ENCODE measurements at places on chromosomes 2 and 18.
A peak's percentile ranks its signal among the peaks of the same experiment; 100 is the strongest.

GRCh38 chr2:59277671-59278070 is 1036.5 kb upstream of the FANCL start:
- no peak for DNase-seq

DNA sequence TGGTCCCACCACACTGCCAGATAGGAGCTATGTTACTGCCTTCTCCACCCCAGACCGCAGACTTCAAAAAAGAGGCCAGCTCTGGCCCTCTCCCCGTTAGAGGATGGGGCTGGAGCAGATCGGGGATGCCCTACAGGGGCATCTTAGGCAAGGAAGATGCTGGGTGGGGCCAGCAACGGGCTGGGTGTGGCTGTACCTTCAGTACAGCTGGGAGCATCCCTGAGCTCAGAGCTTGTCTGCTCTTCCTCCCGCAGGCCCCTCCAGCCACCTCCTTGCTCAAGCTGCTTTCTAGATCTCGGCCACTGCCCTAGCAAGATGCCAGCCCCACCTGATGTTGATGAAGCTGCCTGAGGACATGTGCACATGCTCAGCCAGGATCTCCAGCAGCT is 9.8 kb downstream of the PTPRN start:
- DNase-seq, result no peak

- no peak for DNase-seq
Measured at GRCh38 chr18:22213333-22213973, 44.1 kb downstream of the GATA6 start.

- DNase-seq, result no peak
Measured at GRCh38 chr18:70296289-70296688, 7.4 kb downstream of the SOCS6 start.

GRCh38 chr2:209671020-209671680 is 100.5 kb upstream of the UNC80 start:
- no peak for DNase-seq

DNA sequence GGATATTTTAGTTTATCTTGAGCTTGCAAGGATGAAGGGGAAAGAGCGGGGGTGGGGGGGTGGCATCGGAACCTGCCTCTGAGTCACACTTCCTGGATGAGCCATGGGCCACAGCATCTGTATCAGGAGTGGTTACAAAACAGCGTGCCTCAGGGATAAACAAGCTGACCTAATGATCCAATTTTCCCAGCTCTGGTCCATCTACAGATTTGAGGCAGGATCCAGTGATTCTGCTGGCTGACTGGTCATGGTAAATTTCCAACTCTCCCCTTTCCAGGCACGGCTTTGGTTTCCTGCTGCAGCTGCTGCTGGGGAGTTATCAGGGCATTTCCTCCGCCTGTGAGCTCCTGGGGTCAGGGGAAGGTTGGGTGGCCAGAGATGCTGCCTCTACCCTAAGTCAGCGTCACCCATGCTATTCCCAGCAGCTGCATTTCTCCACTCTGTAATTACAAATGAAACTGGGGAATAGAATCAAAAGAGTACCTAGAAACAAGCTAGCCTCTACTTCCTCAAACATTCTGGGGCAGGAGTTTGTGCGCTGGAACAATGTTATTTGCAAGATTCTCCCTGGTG is 4.7 kb upstream of the HPCAL1 start:
- DNase-seq, result peak; percentile 71

- DNase-seq, result no peak
Measured at GRCh38 chr2:226953206-226953605, 117.4 kb downstream of the RHBDD1 start.

GRCh38 chr2:169997140-169997887 is 170.1 kb downstream of the UBR3 start:
- DNase-seq, result no peak

GRCh38 chr2:5867056-5867455 is 174.9 kb downstream of the SOX11 start:
- DNase-seq, result no peak

- DNase-seq, result no peak
Measured at GRCh38 chr18:52341608-52342381, 1.8 kb downstream of the DCC start.

- DNase-seq, result peak; percentile 53
Measured at GRCh38 chr18:57353940-57354461, 1.6 kb downstream of the ST8SIA3 start.

- no peak for DNase-seq
Measured at GRCh38 chr2:178088774-178089270, 16.2 kb upstream of the PDE11A start.

- DNase-seq, result no peak
Measured at GRCh38 chr2:101619191-101619591, 78.3 kb upstream of the MAP4K4 start.

GRCh38 chr2:127986548-127987079 is 41.2 kb downstream of the SAP130 start:
- DNase-seq, result peak; percentile 30
